ENCODE measurements at places on chromosomes 7 and 10.
A peak's percentile ranks its signal among the peaks of the same experiment; 100 is the strongest.

- no peak for DNase-seq
Measured at GRCh38 chr10:27383595-27384542, 120.2 kb upstream of the RAB18 start.

DNA sequence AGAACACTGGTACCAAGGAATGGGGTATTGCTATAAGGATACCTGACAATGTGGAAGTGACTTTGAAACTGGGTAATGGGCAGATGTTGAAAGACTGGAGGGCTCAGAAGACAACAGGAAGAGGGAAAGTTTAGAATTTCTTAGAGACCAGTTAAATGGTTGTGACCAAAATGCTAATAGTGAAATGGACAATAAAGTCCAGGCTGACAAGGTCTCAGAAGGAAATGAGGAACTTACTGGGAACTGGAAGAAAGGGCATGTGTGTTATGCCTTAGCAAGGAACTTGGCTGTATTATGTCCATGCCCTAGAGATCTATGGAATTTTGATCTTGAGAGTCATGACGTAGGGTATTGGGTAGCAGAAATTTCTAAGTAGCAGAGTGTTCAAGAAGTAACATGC is 38.0 kb downstream of the FAM149B1 start:
- DNase-seq: no peak

DNA sequence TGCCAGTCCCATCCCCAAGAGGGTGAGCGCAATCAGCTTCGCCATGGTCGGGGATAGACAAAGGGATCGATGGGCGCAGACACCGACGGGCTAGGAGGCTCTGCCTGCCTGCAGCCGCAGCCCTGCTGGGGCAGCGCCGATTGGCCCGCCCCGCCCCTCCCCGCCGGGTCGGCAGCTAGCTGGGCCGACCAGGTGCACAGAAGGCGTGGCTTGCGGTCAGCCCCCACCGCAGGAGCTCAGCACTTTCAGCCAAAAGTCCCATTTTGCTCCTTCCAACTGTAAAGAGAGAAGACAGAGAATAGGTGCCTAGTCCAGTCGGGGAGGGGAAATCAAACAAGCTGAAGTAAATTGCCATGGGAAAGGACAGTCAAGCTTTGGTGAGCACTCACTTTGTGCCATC is at the start of gene PON1:
Gene PON1, minus strand, starts transcription at position 102 of the 400 bp plus-strand sequence. Its CDS starts 57 bp downstream, at position 45.
- DNase-seq: no peak

- no peak for DNase-seq
Measured at GRCh38 chr7:106770191-106770590, 94.9 kb upstream of the PIK3CG start.

DNA sequence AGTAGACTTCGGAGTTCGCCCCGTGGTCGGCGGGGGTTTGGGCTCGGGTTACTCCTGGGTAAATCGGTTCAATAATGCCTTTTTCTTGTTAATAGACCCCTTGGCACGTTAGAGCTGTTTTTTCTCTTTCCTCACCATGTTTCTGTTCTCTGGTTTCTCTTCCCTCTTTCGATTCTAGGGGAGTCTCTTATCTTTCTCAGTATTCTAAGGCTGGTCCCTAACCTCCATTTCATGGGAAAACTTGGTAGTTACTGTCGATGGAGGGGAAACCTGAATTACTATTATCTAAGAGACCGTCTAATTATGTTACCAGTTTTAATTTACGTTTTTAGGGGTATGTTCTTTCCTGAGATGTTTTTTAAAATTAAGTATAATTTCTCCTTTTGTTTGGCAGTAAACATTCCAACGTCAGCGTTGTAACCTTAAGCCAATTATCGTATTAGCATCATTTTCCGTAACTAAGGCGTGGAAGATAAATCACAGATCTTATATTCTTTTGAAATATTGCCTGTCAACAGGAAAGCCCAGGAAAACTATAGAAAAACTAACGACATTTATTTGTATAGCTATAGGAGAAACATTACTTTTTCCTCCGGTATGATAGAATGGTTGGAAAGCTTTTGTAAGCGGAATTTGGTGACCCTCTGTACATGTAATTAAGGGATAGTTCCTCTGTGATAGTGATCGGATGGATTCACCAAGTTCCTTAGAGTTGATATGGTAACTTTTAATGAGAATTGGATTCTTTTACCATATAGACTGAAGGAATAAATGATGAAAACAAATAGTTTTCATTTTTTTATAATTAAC is 847 bp downstream of the BTAF1 start:
- DNase-seq: no peak

DNA sequence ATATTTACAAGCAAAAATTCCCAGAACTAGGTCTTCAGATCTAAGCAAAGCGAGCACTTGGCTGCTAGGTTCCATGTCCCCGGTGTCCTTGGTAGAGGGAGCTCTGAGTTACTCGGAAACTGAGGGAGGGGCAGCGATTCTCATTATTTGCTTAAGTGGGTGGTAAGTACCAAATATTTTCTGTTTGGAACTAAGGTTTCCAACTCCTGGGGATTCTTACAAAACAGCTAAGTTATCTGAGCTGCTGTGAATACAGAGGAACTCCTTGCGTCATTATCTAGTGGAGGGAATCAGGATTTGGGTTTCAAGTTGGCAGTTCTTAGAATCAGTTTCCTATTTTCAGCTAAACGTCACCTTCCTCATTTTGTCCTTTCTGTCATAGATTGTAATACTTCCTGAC is 76.8 kb upstream of the IKZF1 start:
- DNase-seq: no peak

GRCh38 chr7:76280408-76280807 is 22.1 kb upstream of the HSPB1 start:
- no peak for DNase-seq

- peak; percentile 2 for DNase-seq
Measured at GRCh38 chr7:101538596-101539459, 90.3 kb downstream of the MYL10 start.

- DNase-seq: no peak
Measured at GRCh38 chr10:5601826-5602495, 64.4 kb downstream of the ASB13 start.
